ENCODE measurements at places on chromosomes 7 and 10.
A peak's percentile ranks its signal among the peaks of the same experiment; 100 is the strongest.

- peaks cover 19% of the 10 kb centered on the region for H3K4me1 ChIP-seq
- no peaks in the 10 kb centered on the region for H3K36me3 ChIP-seq
- peak overlapping the region; percentile 32 for H3K4me3 ChIP-seq
Observed at GRCh38 chr10:15719049-15719898, 448 bp downstream of the ITGA8 start.

GRCh38 chr7:1616741-1617140 lies 46.9 kb upstream of the PSMG3 start:
- peaks cover 10% of the 10 kb centered on the region for H3K4me1 ChIP-seq
- no peak for DNase-seq
- H3K27ac ChIP-seq, result no peak overlapping the region
- H3K27me3 ChIP-seq, result no peaks in the 10 kb centered on the region
- H3K4me3 ChIP-seq, result no peak overlapping the region

- H3K4me3 ChIP-seq, result no peak overlapping the region
- H3K4me1 ChIP-seq, result peaks cover 18% of the 10 kb centered on the region
- no peaks in the 10 kb centered on the region for H3K36me3 ChIP-seq
- no peak for DNase-seq
- no peak overlapping the region for H3K27ac ChIP-seq
Observed at GRCh38 chr10:3330663-3331062, 158.1 kb upstream of the PITRM1 start.

DNA sequence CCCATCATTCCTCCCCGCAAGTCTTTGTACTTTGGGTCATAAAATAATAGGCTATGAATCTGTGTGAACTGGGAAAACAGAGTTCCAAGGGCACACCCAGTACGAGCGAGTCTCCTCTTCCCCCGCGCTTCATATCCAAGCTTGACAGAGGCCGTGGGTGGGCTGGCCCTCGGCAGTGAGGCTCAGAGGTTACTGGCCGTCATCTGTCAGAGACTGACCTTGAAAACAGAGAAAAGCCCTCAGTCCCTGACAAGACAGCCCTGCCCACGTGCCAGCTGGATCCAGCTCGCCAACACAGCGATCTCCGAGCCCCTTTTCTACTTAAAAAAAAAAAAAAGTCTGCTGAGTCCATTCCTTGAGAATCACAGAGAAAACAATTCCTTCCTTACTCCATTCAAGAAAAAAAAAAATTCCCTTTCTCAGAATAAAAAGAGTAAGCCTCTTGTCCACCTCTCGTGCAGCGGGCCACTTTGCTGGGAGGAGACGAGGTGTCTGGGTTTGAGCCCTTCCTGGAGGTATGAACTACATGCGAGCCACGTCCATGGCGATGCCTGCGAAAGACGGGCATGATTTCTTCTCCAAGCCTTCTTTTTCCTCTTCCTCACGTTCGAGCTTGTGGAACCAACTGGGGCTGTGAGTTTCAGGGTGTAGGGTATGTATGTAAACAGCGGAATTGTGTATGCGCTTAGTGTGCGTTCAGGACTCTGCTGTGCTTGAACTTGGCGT lies 744 bp upstream of the BICC1 start:
- H3K27me3 ChIP-seq, result no peaks in the 10 kb centered on the region
- DNase-seq, result no peak
- H3K4me3 ChIP-seq, result peak overlapping the region; percentile 52

GRCh38 chr7:923108-924041 lies 31.1 kb downstream of the ADAP1 start:
- no peak overlapping the region for H3K27ac ChIP-seq
- DNase-seq, result no peak
- peaks cover 80% of the 10 kb centered on the region for H3K36me3 ChIP-seq
- H3K27me3 ChIP-seq, result no peaks in the 10 kb centered on the region
- H3K4me1 ChIP-seq, result peaks cover 48% of the 10 kb centered on the region

- DNase-seq, result no peak
- no peak overlapping the region for H3K27ac ChIP-seq
- no peaks in the 10 kb centered on the region for H3K27me3 ChIP-seq
- no peak overlapping the region for H3K4me3 ChIP-seq
- H3K4me1 ChIP-seq, result peaks cover 4% of the 10 kb centered on the region
- H3K36me3 ChIP-seq, result peaks cover 4% of the 10 kb centered on the region
Observed at GRCh38 chr7:77238703-77239136, 39.1 kb upstream of the FGL2 start.

DNA sequence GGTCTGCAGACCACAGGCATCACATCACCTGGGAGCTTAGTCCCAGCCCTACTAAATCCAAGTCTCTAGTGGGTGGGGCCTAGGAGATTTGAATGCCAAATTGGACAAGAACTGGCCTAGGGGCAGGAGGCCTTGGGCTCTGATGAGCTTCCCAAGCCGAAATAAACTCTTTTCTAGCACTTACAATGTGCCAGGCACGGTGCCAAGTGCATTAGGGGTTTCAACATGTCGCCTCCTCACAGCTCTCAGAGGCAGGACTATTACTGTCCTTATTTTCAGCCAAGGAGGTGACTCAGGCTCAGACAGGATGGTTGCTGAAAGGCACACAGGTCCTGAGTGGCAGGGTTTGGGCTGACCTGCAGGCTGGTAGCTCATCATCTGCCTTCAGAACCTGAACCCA lies 9.2 kb upstream of the CPA1 start:
- H3K27me3 ChIP-seq, result no peaks in the 10 kb centered on the region
- no peak overlapping the region for H3K4me3 ChIP-seq
- peaks cover 53% of the 10 kb centered on the region for H3K4me1 ChIP-seq
- no peak overlapping the region for H3K27ac ChIP-seq
- no peak for DNase-seq

DNA sequence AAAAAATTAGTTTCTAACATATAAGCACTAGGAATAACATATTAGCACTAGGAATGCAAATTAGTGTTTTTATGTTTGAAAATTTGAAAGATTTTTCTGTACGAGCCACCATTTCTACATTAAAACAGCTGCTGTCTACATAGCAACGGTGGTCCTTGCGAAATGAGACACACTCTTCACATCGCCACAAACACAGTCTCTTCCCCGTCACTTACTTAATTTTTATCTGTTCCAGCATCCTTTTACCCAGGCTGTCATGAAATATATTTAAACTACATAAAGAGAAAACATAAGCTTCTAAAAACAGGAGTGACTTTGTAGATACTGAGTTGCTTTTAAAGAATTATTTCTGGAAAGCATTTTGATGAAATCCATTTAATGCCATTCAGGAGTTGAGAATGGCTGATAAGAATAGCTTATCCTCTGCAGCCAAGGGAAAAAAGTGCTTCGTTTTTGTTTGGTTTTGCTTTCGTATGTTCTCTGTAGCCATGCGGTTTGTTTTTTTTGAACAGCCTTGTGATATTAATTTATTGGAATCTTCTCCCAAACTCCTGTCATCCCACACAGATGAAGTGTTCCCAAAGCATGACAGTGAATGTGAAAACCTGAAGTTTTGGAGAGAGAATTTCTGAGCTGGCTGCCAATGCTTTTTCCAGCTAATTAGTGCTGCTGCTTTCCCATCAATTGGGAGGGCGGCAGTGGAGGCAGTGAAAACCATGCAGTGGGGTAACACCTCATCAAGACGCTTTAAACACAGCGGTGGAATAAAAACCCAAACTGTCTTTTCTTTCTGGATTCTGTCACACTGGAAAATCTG lies 603.7 kb upstream of the ADARB2 start:
- H3K27me3 ChIP-seq, result no peaks in the 10 kb centered on the region
- H3K4me3 ChIP-seq, result no peak overlapping the region

DNA sequence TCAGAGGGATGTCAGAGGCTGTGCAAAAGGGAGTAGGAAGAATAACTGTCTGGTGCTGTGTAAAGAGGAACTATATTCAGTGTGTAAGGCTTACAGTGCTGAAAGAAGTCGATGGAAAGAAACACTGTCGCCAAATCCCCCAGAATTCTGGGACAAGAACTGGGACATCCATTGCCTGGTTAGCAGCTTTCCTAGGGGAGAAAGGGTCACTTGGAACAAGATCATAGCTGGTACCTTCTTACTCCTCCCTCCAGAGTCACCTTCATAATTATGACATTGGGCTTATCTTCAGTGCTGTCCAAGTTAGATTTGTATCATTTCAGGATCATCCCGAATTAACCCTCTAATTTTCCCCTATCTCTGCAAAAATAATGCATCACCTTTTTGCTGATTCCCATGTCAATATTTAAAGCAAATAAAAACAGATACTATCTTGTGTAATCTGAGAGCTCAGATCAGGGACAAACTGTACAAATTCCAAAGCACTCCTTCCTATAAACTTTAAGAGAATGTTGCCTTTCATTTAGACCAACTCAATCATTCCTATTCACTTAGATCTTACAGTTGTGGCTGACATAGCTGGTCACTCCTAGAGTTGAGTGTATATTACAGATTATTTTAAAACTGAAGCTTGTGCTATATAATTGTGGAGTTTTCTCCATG lies 96.5 kb downstream of the DNAH11 start:
- H3K4me1 ChIP-seq, result no peaks in the 10 kb centered on the region
- H3K36me3 ChIP-seq, result no peaks in the 10 kb centered on the region
- H3K27me3 ChIP-seq, result no peaks in the 10 kb centered on the region
- no peak overlapping the region for H3K27ac ChIP-seq

DNA sequence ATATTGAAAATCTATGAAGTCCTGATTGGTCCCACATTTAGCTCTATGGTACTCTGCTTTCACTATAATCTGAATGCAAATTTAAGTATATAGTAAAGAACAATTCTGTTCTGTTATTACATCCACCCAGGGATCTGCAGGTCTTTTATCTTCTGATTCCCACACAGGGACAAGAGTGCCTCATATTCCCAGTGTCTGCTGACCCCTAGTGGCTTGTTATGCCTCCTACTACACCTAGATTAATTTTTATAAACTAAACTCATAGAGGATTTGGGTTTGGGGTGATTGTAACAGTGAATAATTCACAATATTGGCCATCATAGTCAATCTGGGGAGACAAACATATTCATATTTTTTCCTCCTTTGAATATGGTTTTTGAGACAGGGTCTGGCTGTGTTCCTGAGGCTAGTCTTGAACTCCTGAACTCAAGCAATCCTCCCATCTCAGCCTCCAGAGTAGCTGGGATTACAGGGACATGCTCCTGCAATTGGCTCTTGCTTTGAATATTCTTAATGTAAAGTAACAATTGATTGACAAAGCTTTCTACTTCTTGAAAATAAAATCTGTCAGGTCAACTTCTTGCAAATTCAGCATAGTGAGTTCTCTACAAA lies 282.1 kb downstream of the KCND2 start:
- no peaks in the 10 kb centered on the region for H3K4me1 ChIP-seq
- no peaks in the 10 kb centered on the region for H3K27me3 ChIP-seq
- peak; percentile 82 for DNase-seq
- no peak overlapping the region for H3K4me3 ChIP-seq
